ENCODE measurements at places on chromosomes 13 and 19.

- DNase-seq = peak; percentile 90
Observed at GRCh38 chr19:8512115-8512967, 1.6 kb downstream of the ZNF414 start.

DNA sequence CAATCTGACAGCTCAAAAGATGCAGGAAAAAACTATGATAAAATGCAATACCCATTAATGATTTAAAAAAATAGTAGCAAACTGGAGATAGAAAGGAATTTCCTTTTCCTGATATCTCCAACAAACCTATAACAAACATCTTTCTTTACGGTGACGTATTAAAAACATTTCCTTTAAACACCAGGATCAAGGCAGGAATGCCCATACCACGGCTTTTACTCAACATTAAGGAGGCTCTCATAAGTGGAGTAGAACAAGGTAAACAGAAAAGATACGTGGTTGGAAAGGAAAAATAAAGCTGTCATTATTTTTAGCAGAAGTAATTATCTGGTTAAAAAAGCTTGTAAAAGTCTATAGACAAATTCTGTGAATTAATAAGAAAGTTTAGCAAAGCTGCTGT lies 61.1 kb downstream of the MIPEP start:
- DNase-seq = no peak

DNA sequence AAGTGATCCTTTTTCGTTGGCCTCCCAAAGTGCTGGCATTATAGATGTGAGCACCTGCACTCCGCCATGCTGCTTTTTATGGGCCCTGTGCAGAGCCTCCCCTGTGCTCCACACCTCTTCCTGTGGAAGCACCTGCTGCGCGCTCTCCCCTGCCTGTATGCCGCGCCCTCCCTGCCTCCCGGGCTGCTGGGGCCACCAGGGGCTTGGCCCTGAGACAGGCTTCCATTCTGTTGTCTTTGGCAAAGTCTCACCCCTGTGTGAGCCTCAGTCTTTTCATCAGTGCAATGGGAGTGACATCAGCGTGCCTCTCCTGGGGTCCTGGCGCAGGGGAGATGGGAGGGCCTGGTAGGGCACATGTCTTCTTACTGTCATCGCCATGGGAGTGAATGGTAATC lies 1.3 kb downstream of the FAM174C start:
- no peak for DNase-seq

DNA sequence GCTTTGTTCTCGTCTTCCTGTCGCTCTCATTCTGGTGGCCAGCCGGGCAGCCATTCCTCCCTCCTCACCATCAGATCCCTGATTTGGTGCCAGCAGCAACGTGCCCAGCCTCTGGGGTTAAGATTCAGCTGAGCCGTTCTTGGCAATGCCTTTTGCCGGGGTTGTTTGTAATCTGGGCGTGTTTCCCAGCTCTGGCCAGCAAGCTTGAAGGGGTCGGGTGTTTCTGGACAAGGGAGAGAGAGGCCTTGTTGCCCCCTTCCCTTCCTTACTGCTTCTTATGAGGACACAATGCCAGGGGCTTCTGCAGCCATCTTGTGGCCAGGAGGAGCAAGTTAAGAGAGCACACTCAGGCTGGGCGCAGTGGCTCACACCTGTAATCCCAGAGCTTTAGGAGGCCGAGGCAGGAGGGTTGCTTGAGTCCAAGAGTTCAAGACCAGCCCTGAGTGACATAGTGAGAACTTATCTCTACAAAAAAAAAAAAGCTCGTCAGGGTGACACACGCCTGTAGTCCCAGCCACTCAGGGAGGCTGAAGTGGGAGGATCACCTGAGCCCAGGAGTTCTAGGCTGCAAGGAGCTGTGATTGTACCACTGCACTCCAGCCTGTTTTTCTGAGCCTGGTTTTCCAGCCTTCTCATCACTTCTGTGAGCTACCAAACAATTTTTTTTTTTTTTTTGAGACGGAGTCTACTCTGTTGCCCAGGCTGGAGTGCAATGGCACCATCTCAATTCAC lies 10.7 kb upstream of the CRTC1 start:
- peak; percentile 67 for DNase-seq

GRCh38 chr19:39142630-39143029 lies 17.0 kb downstream of the PAK4 start:
- no peak for DNase-seq

GRCh38 chr19:38196948-38197656 lies 26.9 kb downstream of the DPF1 start:
- DNase-seq = no peak

DNA sequence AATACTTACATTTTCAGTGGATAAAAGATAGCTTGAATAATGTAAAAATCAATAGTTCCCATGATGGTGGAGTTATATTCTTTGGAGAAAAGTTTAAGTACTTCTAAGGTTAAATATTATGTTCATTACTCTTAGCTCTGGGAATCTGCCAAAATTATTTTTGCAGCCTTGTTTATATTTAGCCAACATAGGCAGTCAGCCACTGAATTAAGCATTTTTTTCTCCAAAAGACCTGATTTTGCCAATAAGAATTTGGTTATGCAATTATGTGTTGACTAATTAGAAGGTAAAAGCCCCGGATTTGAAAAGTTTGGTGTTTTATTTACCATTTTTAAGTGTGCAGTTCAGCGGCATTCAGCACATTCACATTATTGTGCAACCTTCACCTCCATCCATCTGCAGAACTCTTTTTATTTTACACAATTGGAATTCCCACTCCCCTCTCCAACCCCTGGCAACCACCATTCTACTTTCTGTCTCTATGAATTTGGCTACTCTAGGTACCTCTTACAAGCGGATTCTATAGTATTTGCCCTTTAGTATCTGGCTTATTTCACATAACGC lies 90.1 kb upstream of the C1QTNF9B start:
- no peak for DNase-seq

DNA sequence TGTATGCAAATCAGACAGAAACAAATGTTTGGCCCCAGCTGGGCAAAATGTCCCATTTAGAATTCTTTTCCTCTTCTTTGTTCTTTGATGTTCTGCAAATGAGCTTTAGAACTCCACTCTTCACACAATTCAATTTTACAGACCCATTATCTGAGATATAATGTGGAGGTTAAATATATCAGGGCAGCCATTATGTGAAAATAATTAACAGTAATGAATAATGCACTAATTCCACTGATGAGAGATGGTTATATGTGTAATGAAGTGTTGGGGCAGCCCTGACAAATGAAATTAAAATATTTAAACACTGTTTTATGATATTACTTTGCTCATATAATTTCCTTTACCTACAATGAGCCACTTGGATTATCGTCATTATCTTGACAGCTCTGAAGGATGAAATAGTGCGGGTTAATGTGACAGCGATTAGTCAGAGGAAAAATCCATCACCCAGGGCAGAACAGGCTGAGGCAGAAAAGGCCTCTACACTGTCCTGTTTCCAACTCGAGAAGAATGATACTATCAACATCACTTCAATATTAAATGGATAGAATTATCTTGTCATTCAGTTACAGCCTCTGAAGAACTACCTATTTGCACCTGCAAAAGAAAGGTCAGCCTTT lies 321.1 kb downstream of the RBM26 start:
- no peak for DNase-seq

DNA sequence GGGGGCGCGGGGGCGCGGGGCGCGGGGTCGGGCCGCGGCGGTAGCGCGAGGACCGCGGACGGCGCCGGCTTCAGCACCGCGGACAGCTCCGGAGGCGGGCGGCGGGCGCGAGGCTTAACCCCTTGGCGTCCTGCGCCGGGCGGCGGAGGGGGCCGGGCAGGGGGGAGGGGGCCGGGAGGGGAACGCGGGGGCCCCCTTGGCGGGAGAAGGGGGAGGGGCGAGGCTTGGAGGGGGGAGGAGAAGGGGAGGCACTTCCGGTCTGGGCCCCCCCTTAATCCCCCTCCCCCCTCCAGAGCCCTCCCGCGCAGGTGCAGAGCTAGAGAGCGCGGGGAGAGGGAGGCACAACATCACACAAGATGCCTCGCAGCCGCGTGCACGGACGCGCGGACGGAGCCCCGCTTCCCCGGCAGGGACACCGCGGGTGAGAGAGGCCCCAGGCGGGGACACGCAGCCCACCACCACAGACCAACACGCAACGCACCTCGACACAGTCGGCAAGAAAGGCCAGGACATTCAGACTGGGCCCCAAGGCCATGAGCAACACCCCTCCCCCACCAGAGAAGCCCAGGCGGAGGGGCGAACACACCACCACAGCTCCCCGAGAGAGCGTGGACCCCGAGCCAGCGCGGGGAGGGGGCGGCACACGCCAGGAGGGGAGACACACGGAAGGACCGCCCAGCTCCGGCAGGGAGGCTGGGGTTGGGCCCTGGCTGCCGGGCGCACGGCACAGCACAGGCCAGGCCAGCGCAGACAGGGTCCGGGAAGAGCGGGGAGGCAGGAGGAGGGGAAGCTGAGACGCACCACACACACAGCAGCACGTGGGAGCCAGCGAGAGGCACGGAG lies 24.1 kb downstream of the SHANK1 start:
- DNase-seq = no peak

- DNase-seq = no peak
Observed at GRCh38 chr13:51782026-51782710, 21.8 kb downstream of the DHRS12 start.

DNA sequence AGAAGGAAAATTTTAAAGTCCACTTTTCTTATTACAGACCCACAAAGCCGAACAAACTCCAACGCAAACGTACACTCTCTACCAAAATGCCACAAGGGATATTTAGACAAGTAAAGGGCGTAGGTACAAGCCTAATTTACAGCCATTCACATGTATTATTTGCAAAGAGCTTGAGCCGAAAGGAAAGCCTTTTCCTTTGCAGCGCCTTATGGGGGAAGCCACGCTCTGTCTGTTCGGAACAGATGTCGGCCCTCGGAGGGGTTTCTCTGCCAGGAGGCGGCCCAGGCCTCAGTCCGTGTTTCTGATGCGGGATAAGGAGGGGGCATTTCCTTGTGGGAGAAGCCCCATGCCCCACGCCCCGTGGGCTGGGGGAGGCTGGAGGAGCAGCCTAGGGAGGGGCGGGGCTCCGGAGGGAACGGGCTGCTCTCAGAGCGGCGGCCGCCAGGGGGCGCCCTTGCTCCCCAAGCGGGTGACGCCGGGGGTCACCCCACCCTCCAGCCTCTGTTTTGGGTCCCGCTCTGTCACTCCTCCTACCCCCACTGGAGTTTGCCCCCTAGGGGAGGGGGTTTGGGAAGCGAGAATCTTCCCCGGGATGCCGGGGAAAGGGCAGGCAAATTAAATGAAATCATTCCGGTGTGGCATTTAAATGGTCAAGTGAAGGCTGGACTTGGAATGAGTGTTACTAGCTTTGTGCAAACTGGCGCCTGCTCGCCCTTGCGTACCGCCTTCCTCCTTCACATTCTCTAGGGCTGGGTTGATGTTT lies 2.9 kb downstream of the HTR2A start:
- DNase-seq = peak; percentile 83

- peak; percentile 62 for DNase-seq
Observed at GRCh38 chr19:53004242-53004641, 9.5 kb upstream of the ERVV-1 start.

DNA sequence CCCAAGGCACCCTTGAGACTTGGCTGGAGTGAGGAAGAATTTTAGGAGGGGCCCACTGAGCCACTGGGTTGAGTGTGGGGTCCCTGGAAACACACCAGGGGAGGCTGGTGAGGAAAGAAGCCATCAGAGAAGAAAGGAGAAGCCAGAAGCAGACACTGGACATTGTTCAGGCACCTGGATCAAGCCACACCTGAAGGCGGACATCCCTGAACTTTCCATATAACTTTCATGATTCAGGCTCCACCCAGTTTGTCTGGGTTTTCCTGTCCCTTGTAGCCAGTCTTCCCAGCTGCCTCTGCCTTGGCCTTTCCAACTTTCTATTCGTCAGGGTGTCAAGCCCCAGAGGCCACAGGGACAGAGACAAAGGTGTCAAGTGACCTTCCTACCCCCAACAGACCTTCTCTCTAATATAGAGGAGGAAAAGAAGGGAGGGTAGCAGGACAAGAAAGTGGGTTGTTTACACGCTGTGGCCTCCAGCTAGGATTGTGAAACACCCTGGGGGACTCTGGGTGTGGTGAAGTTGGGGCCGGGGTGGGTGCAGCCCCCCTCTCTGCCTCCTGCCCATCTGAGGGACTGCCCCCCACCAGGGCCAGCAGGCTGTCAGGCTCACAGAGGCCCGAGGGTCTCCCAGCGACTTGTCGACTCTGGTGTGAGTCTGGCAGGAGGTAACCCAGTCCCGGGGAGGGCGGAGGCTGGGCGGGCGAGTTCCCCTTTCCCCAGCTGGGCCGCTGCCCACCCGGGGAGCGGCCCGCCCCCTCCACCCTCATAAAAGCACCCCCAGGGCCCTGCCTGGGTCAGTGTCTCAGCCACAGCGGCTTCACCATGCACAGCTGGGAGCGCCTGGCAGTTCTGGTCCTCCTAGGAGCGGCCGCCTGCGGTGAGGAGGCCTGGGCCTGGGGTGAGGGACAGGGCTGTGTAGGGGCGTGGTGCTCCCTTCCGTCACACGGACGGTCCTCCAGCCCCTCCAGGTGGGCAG lies at the start of gene CFD:
TSS of gene CFD (plus strand) at position 797 of the 976 bp plus-strand sequence. CDS start at position 823, 26 bp downstream.
- DNase-seq = peak; percentile 62

Measured in ELF-1 (cell line).